ENCODE measurements at places on chromosomes 12 and 14.

DNA sequence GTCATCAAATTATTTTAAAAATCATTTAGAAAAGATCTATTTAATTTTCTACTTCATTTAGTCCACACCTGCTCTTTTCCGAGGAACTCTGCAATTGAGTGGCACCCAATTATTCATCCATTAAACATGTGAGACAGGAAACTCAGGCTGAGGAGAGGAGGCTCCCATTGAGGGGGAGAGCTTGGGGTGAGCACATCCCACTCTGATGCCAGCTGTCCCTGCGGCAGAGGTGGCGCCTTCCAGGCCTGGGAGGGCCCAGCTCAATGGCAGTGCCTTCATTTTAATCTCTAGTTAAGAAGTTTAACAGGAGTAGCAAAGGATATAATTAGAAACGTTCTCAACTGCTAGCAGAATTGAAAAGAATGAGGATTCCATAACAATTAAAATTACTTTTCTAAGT lies 92.0 kb downstream of the ITPR2 start:
- DNase-seq, result no peak

GRCh38 chr14:43692706-43693105 lies 814.4 kb downstream of the FSCB start:
- DNase-seq, result no peak

DNA sequence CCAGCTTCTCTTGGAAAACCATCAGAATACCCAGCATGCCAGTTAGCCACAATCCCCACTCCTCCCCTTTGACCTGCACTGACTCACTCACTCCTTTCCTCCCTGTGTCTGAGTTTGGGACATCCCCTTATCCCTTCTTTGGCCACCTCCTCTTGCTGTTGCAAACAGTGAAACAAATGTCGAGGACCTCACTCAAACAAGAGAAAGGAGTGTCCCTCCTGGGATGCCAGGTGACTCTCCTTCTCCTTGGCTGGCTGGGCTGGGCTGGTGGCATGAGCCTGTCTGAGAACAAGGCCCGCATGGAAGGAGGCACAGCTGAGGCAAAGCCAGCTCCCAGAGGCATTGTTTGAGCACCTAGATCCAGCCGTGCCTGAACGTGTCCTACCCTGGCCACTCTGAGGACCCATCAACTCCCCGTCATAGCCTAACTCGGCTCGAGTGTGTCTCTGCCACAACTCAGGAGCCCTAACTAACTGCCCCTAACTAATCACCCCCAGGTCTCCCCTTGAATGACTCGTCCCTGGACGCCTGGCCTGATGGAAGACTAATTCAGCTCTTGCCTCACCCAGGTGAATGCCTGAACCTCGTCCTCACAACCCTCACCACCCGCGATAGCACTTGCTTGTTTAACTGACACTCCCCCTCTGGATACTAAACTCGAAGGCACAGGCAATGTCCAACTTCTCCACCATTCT lies 43.0 kb downstream of the NCOR2 start:
- no peak for DNase-seq

GRCh38 chr12:82223426-82223825 lies 134.8 kb downstream of the CCDC59 start:
- no peak for DNase-seq

DNA sequence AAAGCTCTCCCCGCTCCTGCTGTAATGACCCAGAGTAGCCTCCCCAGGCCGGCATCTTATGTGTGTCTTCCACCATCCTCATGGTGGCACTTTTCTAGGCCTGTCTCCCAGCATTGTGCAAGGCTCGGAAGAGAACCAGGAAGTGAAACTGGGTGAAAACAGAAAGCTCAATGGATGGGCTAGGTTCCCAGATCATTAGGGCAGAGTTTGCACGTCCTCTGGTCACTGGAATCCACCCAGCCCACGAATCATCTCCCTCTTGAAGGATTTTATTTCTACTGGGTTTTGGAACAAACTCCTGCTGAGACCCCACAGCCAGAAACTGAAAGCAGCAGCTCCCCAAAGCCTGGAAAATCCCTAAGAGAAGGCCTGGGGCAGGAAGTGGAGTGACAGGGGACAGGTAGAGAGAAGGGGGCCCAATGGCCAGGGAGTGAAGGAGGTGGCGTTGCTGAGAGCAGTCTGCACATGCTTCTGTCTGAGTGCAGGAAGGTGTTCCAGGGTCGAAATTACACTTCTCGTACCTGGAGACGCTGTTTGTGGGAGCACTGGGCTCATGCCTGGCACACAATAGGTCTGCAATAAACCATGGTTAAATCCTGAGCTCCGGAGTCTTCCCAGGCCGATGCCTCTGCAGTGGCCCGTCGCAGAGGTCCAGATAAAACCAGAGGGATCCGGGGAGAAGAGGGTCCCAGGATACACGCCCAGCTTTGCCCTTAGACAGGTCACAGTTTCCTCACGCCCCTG lies 15.6 kb downstream of the ACVRL1 start:
- DNase-seq, result no peak

GRCh38 chr14:69539631-69540410 lies 34.9 kb downstream of the CCDC177 start:
- DNase-seq, result no peak

- peak; percentile 77 for DNase-seq
Observed at GRCh38 chr14:101109981-101110728, 206.6 kb upstream of the RTL1 start.

GRCh38 chr12:114916541-114916940 lies 232.6 kb upstream of the TBX3 start:
- peak; percentile 61 for DNase-seq

- no peak for DNase-seq
Observed at GRCh38 chr12:2320841-2321240, 268.1 kb downstream of the CACNA1C start.

DNA sequence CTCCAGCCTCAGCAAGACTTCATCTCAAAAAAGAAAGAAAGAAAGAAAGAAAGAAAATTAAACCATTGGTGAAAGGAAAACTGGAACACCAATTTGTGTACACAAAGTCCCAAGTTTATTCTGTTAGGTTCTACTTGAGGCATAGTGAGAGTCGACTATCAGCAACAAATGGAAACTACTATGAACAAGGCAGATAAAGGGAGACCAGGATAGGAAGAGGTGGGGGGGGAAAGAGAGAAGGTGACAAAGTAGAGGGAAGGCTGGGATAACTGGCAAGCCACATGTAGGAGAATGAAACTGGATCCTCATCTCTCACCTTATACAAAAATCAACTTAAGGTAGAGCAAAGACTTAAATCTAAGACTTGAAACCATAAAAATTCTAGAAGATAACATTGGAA lies 25.6 kb downstream of the TFCP2 start:
- DNase-seq, result no peak

DNA sequence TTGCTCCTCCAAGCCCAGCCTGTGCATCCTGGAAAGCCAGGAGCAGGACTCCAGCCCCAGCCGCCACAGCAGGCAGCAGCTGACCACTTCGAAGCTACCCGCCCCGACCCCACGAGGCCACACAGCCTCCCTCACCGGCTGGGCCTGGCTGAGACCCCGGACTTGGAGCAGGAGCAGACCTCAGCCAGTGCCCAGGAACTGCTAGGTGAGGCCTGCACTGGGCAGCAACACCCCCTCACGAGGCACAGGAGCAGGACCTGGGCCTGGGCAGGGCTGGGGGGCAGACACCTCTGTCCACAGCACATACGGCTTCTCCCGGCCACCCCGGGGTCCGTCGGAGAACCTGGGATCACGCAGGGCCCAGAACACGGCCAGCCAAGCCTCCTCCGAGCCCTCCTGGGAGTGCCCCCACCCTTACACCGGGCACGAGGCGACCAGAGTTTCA lies 137.4 kb upstream of the C14orf180 start:
- DNase-seq, result peak; percentile 40

DNA sequence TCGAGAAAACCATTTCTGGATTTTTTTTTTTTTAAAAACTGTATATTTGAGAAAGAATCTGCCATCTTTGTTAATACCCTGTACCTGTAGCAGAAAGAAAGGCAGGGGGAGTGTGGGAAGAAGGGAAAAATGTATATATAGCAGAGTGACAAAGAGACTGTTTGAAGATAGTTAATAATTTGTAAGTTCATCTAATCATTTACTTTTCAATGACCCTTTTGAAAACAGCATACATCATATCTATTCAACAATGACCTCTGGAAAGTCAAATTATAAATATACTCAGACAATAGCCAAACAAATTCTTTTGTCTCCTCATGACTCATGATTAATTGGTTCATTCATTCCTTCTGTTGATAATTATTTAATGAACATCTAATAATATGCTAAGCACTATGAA lies 10.9 kb upstream of the CPM start:
- no peak for DNase-seq

All from endodermal cell (in vitro differentiated cells).